ENCODE measurements at places on chromosomes 3 and 15.

DNA sequence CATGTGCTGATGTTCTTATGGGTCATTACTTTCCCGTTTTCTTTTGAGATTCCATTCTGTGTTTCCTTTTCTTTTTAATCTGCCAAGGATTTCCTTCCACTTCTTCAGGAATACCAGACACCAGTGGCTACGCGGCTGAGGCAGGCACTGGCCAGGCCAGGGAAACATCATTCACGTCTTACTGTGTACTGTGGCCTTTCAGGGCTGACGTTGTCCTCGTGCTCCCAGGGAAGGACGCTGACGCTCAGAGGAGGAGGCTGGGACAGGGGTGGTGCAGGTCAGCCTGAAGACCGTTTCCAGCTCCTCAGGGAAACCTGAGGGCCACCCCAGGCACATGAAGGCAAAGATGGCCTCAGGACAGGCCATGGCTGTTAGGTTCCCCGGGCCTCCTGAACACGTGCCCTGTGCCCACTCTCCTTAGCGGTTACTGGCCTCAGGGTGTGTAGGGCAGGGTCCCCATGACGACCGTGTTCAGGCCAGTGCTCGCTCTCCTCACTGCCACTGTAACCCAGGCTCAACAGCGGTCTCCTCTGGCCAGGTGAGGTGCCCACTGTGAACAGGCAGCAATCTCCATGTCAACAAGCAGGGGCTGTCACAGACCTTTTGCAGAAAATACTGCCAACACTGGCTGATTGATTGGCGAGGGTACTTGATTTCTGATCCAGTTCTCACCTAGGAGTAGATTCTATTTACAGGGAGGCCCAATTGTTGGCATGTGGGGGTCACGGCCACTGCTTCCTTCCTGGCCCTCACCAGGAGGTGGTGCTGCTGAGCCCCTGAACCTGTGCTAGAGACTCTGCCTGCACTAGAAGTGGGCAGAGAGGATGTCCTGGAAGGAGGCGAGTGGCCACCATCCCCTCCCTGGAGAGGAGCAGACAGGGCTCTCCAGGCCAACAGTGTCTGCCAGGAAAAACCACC, 169.5 kb downstream of the ATP10A start:
- DNase-seq = no peak

- DNase-seq = peak; percentile 28
Measured at GRCh38 chr3:31086698-31087097, 192.2 kb upstream of the GADL1 start.

- DNase-seq = no peak
Measured at GRCh38 chr3:17752436-17752835, 10.0 kb upstream of the TBC1D5 start.

DNA sequence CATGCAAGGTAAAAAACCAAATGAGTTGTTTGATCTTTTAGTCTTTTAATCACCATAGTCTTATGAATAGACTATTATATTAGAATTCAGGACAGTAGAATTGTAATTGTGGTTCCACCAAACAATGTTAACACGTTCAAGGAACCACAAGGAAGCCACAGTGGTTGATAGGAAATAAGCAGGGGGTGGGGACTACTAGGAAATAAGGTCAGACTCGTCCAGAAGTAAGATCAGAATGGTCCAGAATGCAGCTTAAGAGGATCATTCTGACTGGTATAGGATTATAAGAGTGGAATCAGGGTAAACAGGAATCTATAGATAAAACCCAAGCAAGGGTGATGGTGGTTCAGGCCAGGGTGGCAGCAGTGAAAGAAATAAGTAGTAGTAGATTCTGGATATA, 7.5 kb downstream of the MYNN start:
- DNase-seq = no peak
